ENCODE measurements at places on chromosomes 13 and 19. TPM values are rescaled to one million over a fixed set of nuclear protein-coding genes. Genes with fewer than 3 reads are reported as not detected.

DNA sequence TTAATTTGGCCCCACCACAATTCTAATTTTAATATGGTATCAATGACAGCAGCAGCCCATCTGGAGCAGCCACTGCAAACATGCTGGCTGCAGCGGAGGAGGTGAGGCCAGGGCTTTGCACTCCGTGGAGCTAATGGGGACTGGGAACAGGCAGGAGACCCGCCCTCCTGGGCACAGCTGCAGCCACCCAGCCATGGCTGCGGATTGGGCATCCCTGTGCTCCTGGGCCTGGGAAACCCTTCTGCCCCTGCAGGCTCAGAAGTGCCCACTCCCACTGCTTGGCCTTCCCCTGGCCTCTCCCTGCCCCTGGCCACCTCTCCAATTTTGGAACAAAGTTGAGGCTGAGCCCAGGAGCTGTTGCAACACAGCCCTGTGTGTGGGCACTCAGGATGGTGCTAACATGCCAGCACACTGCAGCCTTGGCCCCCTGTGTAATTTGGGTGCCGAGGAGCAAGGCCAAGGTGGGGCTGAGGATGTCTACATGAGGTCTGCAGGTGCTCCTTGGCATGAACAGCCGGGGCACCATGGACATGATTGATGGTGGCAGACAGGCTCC is 123.6 kb downstream of the PCDH9 start:
- DNase-seq = peak; percentile 48

- DNase-seq = no peak
Observed at GRCh38 chr13:103287659-103288058, 221.4 kb upstream of the SLC10A2 start.

GRCh38 chr13:28574617-28575142 is 79.8 kb upstream of the FLT1 start:
- DNase-seq = no peak

Gene GJB2
- not detected for total RNA-seq

DNA sequence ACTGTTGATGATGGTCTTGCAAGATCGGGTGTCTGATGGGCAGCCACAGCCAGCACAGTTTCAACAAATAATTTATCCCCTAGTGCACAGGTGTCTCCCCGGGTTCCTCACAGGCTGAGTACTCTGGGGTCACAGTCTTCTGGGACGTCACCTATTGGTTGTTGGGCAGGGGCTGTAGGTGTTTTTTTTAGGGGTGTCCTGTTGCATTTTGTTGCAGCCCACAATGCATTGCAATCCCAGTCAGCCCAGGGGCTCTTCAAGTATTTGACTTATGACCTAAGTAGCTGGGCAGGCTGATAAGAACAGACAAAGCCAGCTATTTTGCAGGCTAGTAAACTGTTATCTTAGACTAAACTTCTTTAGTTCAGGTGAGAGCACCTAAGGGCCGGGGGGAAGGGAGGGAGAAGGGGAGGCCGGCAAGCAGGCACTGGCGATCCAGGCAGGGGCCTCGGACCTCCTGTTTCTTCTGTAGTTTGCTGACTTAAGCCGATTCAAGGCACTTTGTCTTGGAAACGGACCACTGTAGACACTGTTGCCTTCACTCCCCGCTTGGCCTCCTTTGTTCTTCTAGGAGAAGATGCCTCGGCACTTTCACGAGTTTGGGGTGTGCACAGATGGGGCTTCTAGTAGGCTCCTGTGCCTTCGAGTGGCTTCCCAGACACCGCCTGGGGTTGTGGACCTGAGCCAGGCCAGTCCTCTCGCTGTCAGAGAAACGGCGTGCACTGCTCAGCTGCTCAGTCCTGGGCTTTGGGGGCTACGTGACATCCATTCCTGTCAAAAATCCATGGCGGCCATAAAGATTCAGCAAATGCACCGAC is 33.9 kb upstream of the GRTP1 start:
- DNase-seq = no peak

DNA sequence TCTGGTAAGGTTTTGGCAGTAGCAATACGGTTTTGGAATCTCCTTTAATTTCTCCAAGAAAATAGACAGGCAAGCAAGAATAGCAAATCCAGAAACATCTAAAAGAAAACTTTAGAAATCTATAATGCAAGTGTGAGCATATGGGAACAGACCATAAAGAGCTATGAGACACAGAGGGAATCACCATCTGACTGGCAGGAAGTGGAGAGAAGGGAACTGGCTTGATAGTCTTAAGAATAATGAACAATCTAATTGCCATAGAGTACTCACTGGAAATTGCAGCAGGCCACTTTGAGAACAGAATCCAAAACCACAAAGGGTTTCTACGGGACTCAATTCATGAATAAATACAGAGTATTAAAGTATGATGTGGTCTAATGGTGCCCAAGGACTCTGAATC is 39.6 kb upstream of the MIR17HG start:
- no peak for DNase-seq

Gene DCT
- 0.33 TPM for total RNA-seq

DNA sequence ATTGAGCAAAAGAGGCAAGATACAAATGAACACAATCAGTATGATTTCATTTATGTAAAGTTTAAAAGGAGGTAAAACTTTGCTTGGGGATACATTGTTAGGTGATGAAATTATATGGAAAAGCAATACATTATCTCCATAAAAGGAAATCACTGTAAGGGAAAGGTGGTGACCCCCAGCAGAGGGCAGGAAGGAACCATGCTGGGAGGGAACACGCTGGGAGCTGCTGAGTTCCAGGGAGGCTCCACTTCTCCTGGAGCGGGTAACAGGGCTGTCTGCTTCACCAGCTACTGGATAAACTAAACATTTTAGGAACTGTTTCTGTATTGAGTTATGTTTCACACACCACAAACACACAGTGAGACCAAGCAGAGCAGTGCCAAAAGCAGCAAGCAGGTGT is 91.2 kb downstream of the KATNAL1 start:
- DNase-seq = no peak

DNA sequence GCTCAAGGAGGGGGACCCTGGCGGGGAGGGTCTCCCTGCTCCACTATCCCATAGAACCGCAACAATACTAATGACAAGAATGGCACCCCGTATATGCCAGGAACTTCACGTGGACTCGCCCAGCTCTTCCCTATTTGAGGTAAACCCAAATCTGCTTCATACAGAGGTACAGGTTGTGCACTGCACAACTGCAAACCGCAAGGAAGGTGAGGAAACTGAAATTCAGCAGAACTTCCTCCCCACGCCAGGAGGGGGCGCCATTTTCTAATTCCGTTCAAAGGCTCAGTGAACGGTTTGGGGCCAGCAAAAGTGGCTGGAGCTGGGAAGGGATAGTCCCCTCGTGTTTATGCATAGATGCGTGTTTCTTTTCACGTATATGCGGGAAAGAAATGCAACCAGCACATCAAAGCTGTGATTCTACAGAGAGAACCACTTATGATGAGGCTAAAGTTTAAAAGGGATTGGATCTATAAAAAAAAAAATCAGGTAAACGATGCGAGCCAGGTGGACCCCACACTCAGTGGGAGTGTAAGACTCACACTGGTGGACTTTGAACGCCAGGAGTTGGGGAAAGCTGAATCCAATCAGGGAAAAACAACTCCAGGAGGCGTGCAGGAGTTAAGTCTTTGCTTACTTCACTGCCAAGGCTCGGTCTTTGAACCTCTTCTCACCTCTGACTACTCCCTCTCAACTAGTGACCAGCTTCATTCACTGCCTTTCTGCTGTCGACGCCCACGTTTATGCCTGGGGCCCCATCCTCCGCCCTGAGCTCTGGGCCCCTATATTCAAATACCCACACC is 20.3 kb downstream of the C19orf81 start:
- DNase-seq = no peak

Gene SNAPC2
- total RNA-seq = 9.6 TPM

GRCh38 chr19:42294471-42295137 is 7.3 kb upstream of the PRR19 start:
- DNase-seq = peak; percentile 60

- no peak for DNase-seq
Observed at GRCh38 chr19:54107876-54108490, 5.3 kb downstream of the NDUFA3 start.

GRCh38 chr19:32682317-32682716 is 6.7 kb downstream of the RGS9BP start:
- DNase-seq = no peak

DNA sequence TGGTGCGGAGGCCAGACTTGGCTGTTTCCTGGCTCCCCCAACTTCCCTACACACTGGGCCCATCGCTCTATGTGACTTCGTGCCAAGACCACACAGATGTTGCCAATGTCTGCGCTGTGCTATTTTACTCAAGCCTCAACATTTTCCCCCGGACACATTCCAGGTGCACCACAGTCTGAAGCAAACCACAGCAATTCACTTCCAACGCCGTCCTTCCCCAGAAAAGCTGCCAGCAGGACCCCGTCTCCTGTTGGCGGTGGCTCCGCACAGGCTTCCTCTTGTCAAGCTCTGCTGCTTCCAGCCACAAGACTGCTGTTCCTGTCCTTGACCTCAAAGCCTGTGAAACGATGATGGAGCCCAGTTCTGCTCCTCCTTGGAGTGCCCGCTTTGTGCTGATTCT is 100.7 kb downstream of the CRYL1 start:
- DNase-seq = no peak

GRCh38 chr13:71798707-71799106 is 68.3 kb downstream of the DACH1 start:
- no peak for DNase-seq

DNA sequence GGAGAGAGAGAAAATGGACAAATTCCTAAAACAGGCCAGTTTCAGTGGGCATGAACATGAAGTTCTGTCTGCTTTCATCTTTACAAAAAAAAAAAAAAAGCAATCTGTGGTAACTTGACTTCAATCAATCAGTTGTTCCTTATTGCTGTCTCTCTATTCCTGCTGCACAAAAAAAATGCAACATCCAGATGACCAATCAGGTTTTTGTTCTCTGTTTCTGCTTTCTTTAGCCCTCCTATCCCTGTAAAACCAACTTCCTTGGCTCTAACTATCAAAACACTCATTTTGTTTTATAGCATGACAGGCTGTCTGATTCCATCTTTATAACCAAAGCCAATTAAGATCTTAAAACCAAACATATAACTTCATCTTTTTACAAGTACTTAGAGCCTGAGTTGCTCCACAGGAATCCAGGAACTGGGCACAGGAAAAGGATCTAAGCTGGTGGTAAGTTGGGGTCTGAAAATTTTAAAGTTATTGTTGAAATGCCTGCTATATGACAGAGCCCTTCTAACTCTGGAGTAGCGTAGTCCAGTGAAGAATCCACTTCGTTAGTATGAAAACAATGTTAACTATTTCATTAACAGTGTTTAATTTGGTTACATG is at the start of gene FPR3:
Gene FPR3, plus strand, starts transcription at position 273 of the 606 bp plus-strand sequence. CDS start 28,592 bp downstream, outside the sequence.
- no peak for DNase-seq

Gene METTL21C
- total RNA-seq = not detected

DNA sequence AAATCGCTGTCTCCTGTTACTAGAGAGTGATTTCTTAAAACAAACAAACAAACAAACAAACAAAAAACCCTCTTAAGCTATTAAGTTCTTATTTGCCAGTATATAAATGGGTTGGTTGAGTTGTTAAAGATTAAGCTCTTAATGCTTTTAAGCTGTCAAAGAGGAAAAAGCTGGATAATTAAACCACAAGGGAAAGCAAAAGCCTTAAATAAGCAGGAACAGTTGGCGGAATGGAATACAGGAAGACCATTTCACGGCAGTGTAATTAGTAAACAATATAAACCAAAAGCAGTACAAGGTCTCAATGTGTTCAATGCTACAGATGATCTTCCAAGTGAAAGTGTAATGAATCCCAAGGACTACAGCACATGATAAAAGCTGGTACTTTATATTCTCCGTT is 32.2 kb upstream of the GGACT start:
- DNase-seq = no peak

DNA sequence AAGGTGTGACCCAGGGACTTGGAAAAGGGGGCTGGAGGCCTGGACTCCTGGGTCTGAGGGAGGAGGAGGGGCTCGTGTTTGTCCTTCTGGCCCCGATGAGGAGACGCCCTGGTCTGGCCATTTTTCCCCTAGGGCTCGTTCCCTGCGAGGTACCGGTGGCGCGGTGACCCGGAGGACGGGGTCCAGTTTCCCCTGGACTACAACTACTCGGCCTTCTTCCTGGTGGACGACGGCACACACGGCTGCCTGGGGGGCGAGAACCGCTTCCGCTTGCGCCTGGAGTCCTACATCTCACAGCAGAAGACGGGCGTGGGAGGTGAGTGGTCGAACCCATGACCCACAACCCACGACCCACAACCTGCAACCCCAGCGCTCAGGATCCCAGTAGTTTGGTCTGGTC is 10.8 kb downstream of the TRPM4 start:
- no peak for DNase-seq

GRCh38 chr19:42420055-42420544 is 7.1 kb downstream of the LIPE start:
- DNase-seq = no peak

- DNase-seq = no peak
Observed at GRCh38 chr13:109707044-109707741, 79.2 kb downstream of the IRS2 start.

- no peak for DNase-seq
Observed at GRCh38 chr19:52691215-52691610, 43.6 kb downstream of the ZNF611 start.

DNA sequence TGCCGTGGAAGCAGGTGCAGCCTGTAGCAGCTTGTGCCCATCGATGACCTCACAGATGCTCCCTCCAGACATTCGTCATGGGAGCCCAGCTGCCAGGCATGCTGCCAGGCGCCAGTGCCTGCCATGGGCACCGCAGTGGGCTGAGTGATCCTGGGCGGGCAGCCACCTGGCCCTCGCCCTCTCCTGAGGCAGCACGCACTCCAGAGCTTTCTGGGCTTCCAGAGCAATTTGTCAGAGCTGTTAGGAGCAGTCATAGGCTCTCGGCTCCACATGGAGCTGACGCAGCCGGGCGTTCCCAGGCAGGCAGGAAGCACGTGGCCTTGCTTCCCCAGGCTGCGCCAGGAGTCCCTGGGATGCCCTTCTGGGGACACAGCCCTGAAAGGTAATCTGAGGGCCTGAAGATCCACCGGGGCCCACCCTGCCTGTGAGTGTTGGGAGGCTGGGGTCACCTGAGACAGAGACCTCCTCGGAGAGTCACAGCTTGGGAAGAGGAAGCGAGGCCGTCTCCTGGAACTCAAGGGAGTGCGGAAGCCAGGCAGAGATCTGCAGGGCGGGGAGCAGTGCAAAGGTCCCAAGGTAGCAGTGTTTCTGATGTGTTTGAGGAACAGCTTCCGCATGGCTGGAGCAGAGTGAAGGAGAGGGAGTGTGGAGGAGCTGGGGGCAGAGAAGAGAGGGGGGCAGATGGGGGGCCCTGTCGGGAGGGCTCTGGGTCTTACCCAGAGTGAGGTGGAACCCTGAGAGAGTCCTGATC is 50.6 kb downstream of the DPF1 start:
- DNase-seq = peak; percentile 71
